ENCODE measurements at places on chromosomes 3 and 15.

DNA sequence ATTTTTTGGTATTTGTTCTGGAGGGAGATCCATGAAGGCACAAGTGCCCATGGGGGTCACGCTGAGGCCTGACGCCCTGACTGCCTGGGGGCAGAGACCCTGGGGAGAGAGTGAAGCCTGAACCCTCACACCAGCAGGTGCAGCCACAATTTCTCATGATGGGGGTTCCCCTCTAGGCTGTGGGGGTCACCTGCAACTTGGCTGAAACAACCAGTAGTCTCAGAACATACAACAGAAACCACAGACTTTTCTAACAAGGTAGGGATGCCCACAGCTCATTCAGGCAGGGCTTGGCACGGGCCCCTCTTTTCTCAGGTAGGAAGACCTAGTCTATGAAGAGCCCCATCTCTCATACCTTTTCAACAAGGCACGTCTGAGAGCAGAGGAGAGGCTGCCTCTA, 245.1 kb downstream of the ADAMTS17 start:
- DNase-seq, result no peak

DNA sequence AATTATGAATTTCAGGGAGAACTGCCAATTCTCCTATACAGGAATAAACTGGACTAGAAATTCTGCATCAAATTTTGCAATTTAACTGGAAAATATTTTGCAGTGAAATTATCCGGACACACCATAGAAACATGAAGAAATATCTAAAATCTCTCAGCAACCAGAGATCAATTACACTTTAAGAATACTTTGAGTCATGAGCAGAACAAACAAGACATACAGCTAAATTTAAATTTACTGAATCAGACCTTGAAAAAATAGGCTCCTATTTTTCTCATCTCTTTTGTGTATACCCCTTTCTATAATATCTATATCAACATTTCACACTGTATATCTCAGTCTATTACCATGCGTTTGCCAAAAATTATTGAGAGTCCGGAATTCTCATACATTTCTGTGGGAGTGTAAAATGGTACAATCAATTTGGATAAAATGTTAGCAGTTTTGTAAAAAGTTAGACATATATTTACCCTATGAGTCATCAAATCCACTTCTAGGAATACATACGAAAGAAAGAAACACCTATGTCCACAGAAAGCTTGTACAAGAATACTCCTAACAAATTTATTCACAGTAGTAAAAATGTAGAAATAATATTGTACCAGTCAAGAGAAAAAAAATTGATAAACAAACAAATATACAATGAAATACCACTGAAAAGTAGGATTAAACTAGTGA, 593.1 kb upstream of the NECTIN3 start:
- DNase-seq, result no peak

GRCh38 chr15:77013776-77014131, 18.8 kb downstream of the PSTPIP1 start:
- DNase-seq, result no peak

DNA sequence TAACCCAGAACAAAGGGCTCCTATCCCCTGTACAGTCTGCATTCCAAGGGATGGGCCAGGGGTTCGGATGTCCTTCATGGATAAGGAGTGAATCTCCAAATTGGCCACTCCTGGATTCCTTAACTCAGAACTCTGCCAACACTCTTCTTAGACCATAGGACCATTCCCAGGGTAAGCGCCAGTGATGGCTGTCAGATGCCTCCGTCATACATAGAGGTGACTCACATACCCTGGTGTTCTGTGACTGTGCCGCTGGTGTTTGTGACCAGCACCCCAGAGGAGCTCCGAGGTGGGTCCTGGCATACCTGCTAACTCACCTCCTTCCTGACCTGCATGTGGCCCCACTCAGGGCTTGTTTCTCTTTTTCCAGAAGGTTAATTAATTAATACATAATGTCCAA, 134.7 kb downstream of the KLF13 start:
- no peak for DNase-seq

GRCh38 chr3:100766069-100766468, 56.8 kb downstream of the TFG start:
- no peak for DNase-seq

DNA sequence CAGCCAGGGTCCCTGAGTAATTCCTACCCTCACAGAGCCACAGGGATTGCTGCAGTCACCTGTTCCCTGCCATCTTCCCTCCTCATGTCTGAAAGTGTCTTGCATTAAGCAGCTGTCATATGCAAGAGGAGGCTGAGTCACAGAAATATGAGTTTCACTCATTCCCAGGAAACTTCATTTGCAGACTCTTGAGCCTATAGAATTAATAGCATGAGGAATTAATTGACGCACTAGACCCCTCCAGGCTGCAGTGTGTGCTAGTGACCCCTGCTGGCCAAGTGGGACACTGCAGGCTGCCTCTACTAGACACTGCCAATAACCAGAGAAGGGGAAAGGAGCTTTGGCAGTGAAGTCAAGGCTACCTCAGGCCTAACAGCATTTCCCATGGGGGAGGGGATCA, 50.6 kb upstream of the SLC6A1 start:
- peak; percentile 24 for DNase-seq

- DNase-seq, result peak; percentile 17
These were observed 37.5 kb upstream of the MYZAP start for GRCh38 chr15:57554063-57554811.

DNA sequence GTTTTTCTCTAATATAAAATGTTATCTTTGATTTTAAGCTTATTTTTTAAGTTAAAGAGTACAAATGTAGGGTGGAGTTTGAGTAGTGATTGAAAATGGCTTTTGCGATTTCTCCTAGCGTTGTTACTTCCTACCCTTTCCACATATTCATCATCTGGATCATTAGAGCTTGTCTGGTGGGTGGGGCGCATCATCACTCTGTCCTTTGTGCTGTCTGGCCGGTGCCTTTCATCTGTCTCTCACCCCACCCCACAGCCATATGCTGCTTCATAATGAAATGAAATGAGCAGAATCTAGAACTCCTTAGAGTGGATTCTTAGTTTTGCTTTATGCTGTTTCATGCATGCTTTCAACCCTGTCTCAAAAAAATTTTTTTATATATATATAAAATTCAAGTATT, 44.3 kb downstream of the ATP1B3 start:
- DNase-seq, result no peak

- DNase-seq, result no peak
These were observed 1.7 kb downstream of the NCEH1 start for GRCh38 chr3:172708921-172709773.

DNA sequence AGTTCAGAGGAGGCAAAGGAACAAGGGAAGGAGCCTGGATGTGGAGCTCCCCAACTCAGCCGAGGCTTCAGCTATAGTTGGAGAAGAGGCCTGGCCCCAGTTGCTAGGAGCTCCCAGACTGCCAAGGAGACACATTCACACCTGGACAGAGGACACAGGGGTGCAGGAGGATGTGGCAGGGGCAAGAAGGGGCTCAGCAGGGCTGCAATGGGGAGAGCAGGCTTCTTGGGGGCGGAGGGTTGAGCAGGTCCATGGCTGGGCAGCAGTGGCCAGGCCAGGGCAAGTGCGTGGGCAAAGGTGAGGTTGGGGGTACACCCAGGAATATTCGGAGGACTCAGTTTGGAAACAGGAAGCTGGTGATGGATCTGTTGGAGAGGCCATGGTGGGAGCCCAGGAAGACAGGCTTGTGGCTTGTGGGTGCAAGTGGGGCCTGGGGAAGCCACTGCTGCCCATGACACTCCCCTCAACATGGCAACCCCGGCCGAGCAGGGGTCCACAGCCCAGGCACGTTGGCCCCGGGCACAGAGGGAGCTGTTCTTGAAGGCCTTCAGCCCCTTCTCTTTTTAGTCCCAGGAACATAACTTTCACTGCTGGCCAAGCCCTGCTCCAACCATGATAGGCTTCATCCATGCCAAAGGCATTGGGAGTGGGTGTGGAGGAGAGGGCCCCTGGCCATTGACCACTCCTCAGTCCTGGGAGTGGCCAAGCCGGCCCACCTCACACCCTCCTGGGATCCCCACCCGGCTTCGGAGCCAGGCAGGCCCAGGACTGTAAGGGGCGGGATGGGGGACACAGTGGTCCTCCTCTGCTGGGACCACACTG, 33.3 kb downstream of the TSPAN3 start:
- no peak for DNase-seq

DNA sequence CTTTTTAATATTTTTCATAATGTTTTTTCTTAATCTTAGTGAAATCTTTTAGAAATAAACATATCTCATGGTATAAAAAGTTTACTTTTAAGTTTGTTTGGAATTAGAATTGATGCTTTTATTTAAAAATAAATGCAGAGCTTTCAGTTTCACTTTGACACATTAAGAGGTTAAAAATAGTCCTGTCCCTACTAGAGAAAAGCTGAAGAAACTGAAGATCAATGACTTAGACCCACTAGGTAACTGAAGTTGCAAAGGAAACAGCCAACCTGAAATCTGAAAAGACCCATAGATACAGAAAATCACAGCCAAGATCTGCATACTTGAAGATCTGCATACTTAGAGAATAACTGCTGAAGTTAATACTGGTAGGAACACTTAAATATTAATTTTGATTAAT, 237.6 kb downstream of the RAP2B start:
- no peak for DNase-seq

- DNase-seq, result no peak
These were observed 39.3 kb upstream of the INSYN1 start for GRCh38 chr15:73792415-73792814.

GRCh38 chr3:60366486-60366885, 884.8 kb downstream of the FHIT start:
- peak; percentile 27 for DNase-seq

- DNase-seq, result no peak
These were observed 555.5 kb upstream of the CFAP20DC start for GRCh38 chr3:59605318-59605717.

GRCh38 chr3:119586733-119587172, 7.5 kb downstream of the ADPRH start:
- DNase-seq, result no peak

DNA sequence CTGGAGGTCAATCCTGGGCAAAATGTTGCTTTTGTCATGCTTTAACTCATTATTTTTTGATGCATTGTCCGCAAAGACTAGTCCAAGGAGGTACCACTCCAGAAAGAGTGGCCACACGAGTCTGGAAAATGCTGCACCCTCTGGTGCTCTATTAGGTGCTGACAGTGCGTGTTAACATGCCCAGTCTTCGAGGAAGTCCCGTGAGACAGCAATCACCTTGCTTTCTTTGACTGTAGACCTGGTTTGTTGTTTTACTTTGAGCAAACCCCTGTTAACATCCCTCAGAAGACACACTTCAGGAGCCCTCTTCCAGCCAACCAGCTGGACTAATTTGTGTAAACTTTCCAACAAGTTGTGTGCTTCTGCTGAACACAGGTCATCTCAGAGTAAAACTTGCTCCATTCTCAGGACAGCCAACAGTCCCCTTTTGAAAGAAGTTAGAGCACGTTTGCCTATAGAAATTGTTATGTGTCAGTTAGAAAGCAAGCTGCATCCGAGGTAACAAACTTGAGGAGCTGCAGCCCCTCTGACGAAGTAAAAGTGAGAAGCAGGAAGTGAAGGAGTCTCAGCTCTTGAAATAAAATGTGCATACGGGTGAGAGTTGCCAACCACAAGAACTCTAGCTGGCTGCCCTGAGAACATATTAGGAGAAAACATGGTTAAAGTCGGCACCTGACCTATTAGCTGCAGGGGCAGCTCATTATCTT, 205.0 kb downstream of the LPP start:
- DNase-seq, result no peak

DNA sequence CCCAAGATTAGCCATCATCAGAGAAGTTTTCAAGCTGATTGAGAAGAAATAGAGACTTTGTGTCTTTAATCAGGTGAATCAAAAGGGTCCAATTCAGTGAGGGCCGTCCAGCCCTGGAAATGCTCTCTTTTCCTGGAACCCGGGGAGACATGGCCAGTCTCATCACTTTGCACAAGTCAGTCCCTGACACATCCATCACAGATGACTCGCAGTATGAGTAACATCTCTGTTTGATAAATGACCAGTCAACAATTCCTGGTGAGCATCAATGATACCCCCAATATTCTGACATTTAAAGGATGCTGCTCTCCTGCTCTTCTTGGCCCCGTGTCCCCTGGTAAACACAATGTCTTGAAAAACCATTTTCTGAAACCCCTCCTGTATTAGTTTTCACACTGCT, 26.7 kb downstream of the C3orf20 start:
- DNase-seq, result no peak

GRCh38 chr15:81106560-81106959, 27.5 kb upstream of the CFAP161 start:
- peak; percentile 83 for DNase-seq

DNA sequence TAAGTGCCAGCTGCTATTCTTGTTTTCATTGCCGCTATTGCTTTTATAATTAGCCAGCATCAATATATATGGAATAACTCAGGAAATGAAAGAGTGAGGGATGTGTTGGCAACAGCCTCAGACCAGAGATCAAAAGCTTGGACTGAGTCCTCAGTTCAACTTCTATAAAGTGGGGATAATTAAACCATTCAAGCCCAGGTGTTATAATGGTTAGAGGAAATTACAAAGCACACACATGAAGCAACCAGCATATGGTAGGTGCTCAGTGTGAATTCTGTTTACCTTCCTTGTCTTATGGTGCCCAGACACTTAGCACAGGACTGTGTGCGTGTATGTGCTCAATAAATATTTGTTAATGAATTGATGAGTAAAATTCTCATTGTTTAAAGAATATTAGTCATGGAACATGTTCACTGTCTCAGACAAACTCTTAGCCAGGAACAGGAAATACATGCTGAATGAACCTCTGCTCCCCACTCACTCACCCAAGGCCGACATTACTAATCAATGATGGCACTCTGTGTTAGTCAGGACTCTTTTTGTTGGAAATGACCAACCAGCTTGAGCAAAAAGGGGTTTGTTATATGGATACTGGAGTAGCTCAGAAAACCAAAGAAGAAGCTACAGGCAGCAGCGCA, 16.7 kb upstream of the CCDC174 start:
- DNase-seq, result peak; percentile 40
